ENCODE measurements at places on chromosomes 4 and X. TPM values are rescaled to one million over a fixed set of nuclear protein-coding genes. Genes with fewer than 3 reads are reported as not detected.

The GPR173 gene
- total RNA-seq = 8.4 TPM

The SSX2B gene
- not detected for total RNA-seq

The GUCY2F gene
- total RNA-seq = not detected

The PUDP gene
- 15.8 TPM for total RNA-seq

The SYTL5 gene
- total RNA-seq = 0.24 TPM

The IL2 gene
- not detected for total RNA-seq

The DCAF4L1 gene
- 0.13 TPM for total RNA-seq

The SSX3 gene
- total RNA-seq = not detected

The MYOZ2 gene
- total RNA-seq = 0.66 TPM

The MAGEA11 gene
- not detected for total RNA-seq

The ANK2 gene
- total RNA-seq = 79.9 TPM

The STAG2 gene
- total RNA-seq = 87.0 TPM

The CFAP99 gene
- total RNA-seq = 1.1 TPM

The SPANXD gene
- not detected for total RNA-seq

The MAGEA3 gene
- not detected for total RNA-seq

The CPXCR1 gene
- total RNA-seq = not detected

The FAM13A gene
- total RNA-seq = 43.8 TPM

The IL3RA gene
- total RNA-seq = 3.3 TPM

All from ovary (tissue), 10 donors.